Astrocyte of the hippocampus (primary cell): ENCODE measurements at places on chromosomes 7 and 10.

DNA sequence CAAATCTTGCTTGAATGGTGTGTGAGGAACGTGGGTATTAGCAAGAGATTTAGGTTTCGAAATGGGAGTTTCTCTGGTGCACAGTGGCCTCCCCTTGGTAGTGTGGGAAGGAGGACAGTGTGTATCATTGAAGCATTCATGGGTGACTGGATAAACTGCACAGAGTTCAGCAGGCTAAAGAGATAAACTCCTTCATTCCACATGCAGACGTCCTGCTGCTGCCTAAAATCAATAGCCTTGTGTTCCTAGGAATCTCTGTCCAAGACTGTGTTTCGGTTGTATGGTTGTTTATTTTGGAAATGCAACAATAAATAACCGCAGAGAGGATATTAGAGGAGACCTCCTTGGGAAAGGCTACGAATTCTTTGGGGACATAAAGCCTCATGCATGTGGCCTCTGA is 100.9 kb upstream of the FAM171A1 start:
- DNase-seq, result no peak

- peak; percentile 2 for DNase-seq
Observed at GRCh38 chr10:107144490-107144889, 20.0 kb downstream of the SORCS1 start.

DNA sequence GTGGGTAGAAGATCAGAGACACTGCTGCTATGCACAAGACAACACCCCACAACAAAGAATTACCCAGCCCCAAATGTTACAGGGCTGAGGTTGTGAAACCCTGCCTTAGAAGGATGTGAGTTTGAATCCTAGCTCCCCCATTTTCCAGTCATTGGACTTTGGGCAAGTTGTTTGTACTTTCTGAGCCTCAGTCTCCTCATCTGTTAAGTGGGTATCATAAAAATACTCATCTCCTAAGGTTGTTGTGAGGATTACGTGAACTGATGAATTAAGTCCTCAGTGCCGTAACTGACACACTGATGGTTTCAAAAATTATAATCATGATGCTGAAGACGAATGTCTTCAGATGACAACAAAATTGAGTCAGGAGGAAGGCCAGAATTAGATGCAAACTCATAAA is 30.3 kb downstream of the RHOBTB1 start:
- no peak for DNase-seq

DNA sequence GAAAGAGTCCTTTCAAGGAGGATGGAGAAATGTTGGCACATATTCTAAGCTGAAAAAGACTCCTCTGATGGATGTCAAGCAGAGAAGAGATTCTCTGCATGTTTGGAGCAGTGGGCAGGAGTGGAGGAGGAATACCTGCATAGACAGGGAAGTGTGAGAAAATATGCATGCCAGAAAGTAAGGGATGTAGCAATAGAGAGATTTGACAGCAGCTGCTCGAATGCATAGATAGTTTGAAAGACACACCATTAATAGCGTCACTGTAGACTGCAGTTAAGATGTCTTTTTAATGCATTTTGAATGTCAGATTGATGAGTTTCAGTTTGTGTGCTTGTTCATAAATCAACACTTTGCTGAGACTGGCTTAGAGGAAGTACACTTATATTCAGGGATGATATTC is 169.9 kb upstream of the POT1 start:
- no peak for DNase-seq
